ENCODE measurements at places on chromosomes 6 and 20.
A peak's percentile ranks its signal among the peaks of the same experiment; 100 is the strongest.

GRCh38 chr20:49799698-49800097 lies 12.9 kb upstream of the SLC9A8 start:
- no peak for DNase-seq

GRCh38 chr20:25750765-25751696 lies 54.4 kb upstream of the ZNF337 start:
- DNase-seq: peak; percentile 5

DNA sequence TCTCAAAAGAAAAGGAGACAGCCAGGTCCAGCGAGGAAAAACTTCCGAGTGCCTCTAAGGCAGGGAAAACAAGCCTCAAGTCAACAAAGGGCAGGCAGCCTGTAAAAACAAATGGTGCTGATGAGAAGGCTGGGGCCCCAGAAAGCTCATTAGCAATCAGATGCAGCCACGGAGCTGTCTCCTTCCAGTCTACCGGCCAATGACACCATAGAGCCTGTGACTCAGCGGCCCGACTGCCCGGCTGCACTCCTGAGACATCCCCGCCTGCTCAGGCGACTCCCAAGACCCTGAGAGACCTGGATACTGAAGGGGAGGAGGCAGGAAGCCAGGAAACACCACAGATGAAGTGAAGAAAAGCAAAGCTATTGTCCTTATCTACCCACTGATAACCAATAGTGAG lies 120.1 kb upstream of the HDDC2 start:
- DNase-seq: no peak

DNA sequence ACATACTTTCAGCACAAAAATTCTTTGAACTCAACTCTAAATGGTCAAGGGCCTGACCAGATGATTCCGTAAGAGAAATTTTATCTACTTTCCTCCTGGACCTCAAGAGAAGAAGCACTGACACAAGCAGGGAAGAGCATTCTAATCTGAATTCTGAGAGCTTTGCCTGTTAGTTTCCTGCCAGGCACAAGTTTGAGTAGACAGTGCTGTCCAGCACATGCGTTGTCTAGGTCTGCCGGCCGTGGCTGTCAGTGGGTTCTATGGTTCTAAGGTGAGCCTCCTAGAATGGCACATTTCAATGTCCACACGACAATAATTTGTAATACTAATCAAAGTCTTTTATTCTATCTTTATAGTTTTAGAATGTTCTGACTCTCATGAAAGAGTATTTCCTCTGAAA lies 91.9 kb downstream of the RFPL4B start:
- DNase-seq: no peak

DNA sequence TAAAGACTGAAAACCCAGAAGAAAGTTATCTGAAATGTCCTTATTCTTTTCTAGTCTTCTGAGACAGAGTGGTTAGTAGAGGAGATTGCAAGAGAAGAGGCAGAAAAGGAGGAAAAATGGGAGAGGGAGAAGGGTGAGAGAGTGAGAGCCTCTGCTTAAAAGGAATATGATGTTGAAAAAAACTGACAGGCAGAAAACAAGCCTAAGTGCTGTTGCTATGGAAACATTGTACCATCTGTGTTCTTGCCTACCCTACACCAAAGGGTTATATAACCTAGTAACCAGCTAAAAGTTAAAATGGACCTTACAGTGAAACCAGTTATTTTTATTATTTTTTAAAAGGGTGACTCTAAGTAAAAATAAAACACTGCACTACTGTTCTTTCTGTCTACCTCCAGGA lies 28.3 kb upstream of the SH3BGRL2 start:
- no peak for DNase-seq

DNA sequence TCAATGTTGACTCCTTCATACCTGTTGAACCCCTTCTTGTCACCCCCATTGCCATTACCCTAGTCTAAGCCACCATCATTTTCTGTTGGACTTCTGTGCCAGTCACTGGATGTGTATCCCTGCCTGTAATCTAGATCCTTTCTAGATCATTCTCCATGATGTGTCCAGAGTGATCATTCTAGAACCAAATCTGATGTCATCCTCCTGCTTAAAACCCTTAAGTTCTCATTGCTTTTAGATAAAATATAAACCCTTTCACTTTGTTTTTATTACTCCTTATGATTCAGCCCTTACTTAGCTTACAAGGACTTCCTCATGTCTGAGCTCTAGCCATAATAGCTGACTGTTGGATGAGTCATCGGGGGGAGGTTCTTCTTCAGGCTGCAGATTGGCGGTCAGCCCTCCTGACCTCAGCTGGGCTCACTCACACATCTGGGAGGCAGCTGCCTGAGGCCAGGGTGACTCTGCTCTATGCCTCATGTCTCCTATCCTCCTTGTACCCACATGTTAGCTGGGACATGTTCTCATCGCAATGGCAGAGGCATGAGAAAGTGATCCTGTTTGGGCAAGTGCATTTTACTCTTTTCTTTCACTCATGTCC lies 287.6 kb downstream of the ESR1 start:
- DNase-seq: peak; percentile 96

DNA sequence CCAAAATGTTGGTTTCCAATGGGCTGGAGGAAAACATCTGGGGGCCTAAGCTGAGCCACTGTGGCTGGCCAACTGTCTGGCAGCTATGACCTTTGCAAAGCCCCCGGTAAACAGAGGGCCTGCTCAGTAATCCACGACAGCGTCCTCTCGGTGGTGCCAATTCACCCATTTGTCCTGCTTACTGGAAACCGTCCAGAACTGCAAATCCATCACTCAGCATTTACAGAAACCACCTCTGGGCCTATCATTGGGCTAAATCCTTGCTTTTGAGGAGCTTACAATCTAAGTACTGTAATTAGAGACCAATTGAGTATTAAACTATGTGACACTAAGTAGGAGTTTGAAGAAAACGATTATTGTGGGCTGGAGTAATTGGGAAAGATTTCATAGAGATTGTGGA lies 31.0 kb downstream of the ADAT2 start:
- no peak for DNase-seq

Data from AG09319 (cell line).